ENCODE measurements at places on chromosomes 7 and 10. TPM values are rescaled to one million over a fixed set of nuclear protein-coding genes. Genes with fewer than 3 reads are reported as not detected.

DNA sequence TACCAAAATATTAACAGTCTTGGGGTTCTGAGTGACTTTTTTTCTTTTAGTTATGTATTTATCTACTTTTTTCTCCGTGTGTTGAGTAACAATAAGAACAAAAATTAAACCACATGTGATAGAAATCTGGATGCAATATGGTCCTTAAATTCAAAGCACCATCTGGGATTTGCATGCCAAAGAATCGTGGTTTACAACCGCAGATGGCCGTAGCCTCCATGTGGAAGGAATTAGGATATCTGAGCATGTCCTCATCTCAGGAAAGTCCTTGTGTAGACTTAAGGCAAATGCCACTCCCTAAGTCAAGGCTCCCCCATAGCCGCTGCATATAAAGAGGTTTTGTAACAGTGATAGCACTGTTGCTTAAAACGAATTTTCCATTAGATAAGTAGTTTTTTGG is 304.0 kb downstream of the ZEB1 start:
- H3K4me1 ChIP-seq, result peaks cover 10% of the 10 kb centered on the region
- H3K36me3 ChIP-seq, result no peaks in the 10 kb centered on the region
- no peak overlapping the region for H3K4me3 ChIP-seq

DNA sequence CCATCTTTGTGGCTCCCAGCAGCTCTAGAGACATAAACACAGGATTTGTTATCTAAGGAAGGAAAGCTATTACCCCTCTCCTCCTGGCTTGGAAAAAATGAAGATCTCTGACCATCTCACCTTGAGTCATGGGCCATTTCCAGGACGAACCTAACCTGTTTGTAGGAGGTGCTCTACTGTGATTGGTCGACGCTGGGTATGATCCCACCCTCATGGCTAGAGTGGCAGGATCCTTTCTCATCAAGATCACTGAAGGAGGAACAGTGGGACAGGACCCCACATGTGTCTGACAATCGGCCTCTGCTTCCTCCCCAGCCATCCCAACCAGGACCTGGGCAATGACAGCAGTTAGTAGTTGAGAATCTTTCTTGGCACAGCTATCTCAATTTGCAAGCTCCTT is 144.1 kb downstream of the EMX2 start:
- no peak overlapping the region for H3K4me3 ChIP-seq
- no peaks in the 10 kb centered on the region for H3K36me3 ChIP-seq
- no peaks in the 10 kb centered on the region for H3K27me3 ChIP-seq
- H3K27ac ChIP-seq, result no peak overlapping the region
- no peak for DNase-seq

DNA sequence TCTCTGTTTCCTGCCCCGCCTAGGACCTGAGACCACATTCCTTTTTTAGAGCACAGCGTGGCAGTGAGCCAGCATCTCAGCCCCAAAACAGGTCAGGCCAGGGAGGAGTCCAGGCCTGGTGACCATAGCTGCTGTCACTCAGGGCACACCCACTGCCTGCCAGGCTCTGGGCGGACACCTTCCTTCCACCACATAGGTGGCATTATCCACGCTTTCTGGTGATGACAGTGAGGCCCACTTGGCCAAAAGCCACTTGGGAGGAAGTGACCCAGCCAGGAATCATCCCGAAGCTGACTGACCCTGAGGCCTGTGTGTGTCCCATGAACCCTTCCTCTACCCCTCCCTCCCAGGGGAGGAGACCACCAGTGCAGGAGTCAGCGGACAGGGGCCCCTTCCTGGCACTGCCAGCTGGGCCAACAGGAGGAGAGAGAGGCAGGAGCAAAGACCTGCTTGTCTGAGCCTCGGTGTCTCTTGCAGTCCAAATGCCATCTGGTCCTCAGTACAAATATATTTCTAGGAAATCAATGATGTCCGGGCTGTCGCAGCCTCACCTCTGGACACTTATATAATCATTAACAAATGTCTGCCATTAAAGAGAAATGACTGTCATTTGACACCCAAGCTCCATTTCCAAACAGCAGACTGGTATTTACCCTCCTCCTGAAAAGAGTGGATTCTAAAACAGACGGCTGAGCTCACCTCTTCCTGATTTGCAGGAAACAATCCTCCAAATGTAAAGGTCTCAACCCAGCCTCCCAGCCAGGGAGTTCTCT is 63.0 kb downstream of the ABRAXAS2 start:
- H3K4me3 ChIP-seq, result no peak overlapping the region
- no peak overlapping the region for H3K27ac ChIP-seq
- DNase-seq, result no peak
- H3K27me3 ChIP-seq, result no peaks in the 10 kb centered on the region
- no peaks in the 10 kb centered on the region for H3K4me1 ChIP-seq
- H3K36me3 ChIP-seq, result no peaks in the 10 kb centered on the region

Gene SPDYE16
- total RNA-seq, result 0.35 TPM

DNA sequence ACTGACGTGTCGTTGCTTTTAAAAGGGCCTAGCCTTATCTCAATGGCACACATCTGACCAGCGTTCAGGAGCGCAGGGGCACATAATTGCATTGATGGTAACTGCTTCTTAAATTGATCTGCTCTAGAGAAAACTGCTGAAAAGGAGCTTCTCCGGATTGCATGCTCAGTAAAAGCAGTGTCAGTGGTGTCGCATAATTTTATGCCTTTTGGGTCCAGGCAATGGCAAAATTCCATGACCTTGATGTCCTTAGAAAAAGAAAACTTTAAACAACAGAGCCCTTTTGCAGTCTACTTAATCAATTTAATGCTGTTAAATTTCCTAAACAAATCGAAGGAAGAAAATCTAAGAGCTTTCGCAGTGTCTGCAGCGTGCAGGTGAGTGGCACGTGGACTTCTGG is 75.7 kb downstream of the PTPRE start:
- H3K27ac ChIP-seq, result no peak overlapping the region
- no peaks in the 10 kb centered on the region for H3K27me3 ChIP-seq
- H3K4me3 ChIP-seq, result no peak overlapping the region
- no peaks in the 10 kb centered on the region for H3K4me1 ChIP-seq

Gene OPN1SW
- total RNA-seq, result not detected

- H3K4me1 ChIP-seq, result no peaks in the 10 kb centered on the region
- no peak for DNase-seq
- no peak overlapping the region for H3K4me3 ChIP-seq
Measured at GRCh38 chr7:114214466-114214865, 200.1 kb upstream of the FOXP2 start.

Gene TFEC
- total RNA-seq, result 0.59 TPM

GRCh38 chr7:79868010-79868409 is 266.6 kb upstream of the GNAI1 start:
- no peaks in the 10 kb centered on the region for H3K4me1 ChIP-seq
- H3K27me3 ChIP-seq, result no peaks in the 10 kb centered on the region
- no peak for DNase-seq
- no peak overlapping the region for H3K27ac ChIP-seq
- H3K36me3 ChIP-seq, result no peaks in the 10 kb centered on the region

DNA sequence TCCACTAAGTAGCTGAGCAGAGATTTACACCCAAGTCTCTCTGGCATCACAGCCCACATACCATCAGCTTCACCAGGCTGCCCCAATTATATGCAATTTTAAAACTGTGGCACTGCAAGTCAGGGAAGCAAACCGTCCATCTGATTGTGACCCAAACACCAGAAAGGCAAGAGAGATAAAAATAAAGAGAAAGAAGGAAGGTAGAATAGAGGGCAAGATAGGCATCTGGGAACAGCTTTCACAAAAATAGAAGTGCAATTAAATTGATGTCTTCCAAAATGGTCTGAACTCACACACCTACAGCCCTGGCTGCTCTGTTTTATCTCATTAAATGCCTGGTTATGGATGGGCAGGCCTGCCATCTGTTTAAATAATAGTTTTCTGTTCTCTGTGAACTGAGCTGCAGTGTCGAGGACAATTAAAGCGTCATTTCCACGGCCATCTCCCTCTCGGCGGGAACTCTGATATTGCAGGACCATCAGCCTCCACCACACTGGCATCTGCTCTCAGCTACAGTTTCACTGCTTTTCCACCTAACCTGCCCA is 509.1 kb downstream of the INHBA start:
- no peaks in the 10 kb centered on the region for H3K27me3 ChIP-seq
- no peaks in the 10 kb centered on the region for H3K36me3 ChIP-seq
- no peak overlapping the region for H3K4me3 ChIP-seq
- H3K27ac ChIP-seq, result no peak overlapping the region

GRCh38 chr7:74027683-74028320 is at the start of gene ELN:
ELN (plus strand) TSS chr7:74028173; CDS start chr7:74028188, 15 bp downstream.
- H3K4me3 ChIP-seq, result peak within 1 kb of the TSS; percentile 82
- peak; percentile 95 for DNase-seq
- no peaks in the 10 kb centered on the region for H3K27me3 ChIP-seq
- H3K4me1 ChIP-seq, result peaks cover 10% of the 10 kb centered on the region

GRCh38 chr7:133491846-133492652 is 239.2 kb downstream of the EXOC4 start:
- H3K27ac ChIP-seq, result no peak overlapping the region
- no peaks in the 10 kb centered on the region for H3K4me1 ChIP-seq
- H3K36me3 ChIP-seq, result no peaks in the 10 kb centered on the region

Gene ELFN1
- total RNA-seq, result 0.51 TPM

DNA sequence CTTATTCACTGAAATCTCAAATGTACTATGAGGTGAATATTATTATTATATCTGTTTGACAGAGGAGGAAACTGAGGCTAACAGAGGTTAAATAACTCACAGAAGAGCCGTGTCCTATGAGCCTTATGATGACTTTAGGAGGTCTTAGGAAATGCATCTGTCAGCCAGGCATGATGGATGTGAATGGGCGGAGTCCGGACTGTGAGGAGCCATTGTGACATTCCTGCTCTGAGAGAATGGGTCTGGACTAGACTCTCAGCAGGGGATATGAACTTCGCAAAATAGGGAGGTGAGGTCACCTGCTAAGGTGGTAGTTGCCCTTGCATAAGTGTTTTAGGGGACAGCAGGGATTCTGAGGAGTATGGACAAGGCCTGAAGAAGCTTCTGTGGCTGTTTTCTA is 153.6 kb downstream of the TMEM178B start:
- DNase-seq, result no peak
- no peaks in the 10 kb centered on the region for H3K27me3 ChIP-seq
- H3K4me1 ChIP-seq, result no peaks in the 10 kb centered on the region
- H3K36me3 ChIP-seq, result no peaks in the 10 kb centered on the region
- no peak overlapping the region for H3K4me3 ChIP-seq
- H3K27ac ChIP-seq, result no peak overlapping the region

DNA sequence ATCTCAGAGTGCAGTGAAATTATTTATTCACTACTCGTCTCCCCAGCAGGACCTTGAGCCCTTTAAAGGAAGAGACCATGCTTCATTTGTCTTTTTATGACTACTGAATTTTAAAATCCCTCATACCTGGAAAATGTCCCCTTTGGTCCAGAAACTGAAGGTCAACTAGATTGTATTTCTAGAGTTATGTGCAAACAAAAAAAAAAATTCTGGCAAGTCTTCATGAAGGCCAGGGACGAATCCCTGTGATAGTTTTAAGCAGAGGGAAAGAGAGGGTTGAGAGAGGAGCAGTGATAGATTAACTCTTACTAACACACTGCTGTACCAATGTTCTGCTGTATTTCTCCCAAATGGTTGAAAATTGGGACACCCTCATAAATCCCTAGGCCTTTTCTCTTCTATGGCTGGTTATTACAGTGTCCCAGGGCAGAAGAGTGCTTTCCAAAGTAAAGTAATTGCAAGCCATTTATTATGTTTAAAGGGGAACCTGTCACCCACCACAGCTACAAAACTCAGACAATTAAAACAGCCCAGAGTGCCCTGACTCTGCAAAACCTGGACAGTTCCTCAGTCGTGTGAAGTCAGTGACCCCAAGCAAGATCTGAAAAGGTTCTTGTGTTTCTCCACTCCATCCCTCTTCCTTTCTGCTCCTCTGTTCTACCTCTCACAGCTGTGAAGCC is 182.8 kb upstream of the AOAH start:
- H3K4me3 ChIP-seq, result no peak overlapping the region
- no peaks in the 10 kb centered on the region for H3K27me3 ChIP-seq
- no peak for DNase-seq
- H3K4me1 ChIP-seq, result no peaks in the 10 kb centered on the region
- no peaks in the 10 kb centered on the region for H3K36me3 ChIP-seq

GRCh38 chr7:43645699-43646226 is 62.9 kb downstream of the STK17A start:
- no peak overlapping the region for H3K4me3 ChIP-seq
- no peak for DNase-seq
- peak overlapping the region; percentile 88 for H3K27ac ChIP-seq
- H3K4me1 ChIP-seq, result peaks cover 27% of the 10 kb centered on the region

GRCh38 chr10:109898666-109899355 is 24.5 kb downstream of the XPNPEP1 start:
- no peak overlapping the region for H3K4me3 ChIP-seq
- no peaks in the 10 kb centered on the region for H3K27me3 ChIP-seq
- H3K36me3 ChIP-seq, result no peaks in the 10 kb centered on the region
- no peaks in the 10 kb centered on the region for H3K4me1 ChIP-seq

- no peak overlapping the region for H3K27ac ChIP-seq
- no peak for DNase-seq
- H3K36me3 ChIP-seq, result no peaks in the 10 kb centered on the region
- no peaks in the 10 kb centered on the region for H3K4me1 ChIP-seq
Measured at GRCh38 chr10:113590581-113590980, 37.7 kb downstream of the HABP2 start.

Gene PGAM2
- total RNA-seq, result 1.4 TPM

Data from uterus (tissue), 4 donors.